ENCODE measurements at places on chromosomes 2 and 18.

- DNase-seq, result no peak
These were observed 11.5 kb downstream of the TEX44 start for GRCh38 chr2:231604101-231604684.

GRCh38 chr2:200279857-200280256 lies 26.6 kb upstream of the SPATS2L start:
- DNase-seq, result no peak

DNA sequence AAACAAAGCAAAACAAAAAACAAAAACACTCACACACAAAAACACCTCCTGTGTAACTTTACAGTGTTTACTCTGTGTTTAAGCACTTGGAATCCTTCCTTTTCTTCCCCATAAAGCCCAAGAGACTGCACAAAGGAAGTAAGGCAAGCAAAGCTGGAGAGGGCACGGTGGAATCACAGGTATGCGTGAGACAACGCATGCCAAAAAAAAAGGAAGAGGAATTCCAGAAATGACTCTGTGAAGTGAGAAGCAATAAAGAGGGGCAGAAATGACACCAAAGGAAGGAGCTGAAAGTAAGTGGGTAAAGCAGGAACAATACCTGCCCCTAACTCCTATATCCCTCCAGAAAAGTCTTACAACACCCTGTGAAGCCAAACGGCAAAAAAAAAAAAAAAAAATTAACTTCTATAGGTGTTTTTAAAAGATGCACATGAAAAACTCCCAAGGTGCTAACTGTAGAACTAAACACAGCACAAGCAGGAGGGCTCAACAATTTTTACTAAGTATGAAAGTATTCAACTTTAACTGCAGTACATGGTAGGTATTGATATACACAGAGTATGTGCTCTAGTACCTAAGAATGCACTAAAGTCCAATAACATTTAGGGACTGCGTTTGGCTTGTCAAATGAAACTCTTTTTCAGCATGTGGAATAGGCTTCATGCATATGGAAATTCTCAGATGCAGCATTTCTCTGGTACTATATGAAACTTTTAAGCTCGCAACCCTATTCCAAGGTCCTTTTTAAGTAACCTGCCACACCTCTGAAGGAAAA lies 9.1 kb downstream of the RND3 start:
- no peak for DNase-seq

GRCh38 chr2:161956738-161957137 lies 117.3 kb downstream of the DPP4 start:
- no peak for DNase-seq

GRCh38 chr2:30341500-30342267 lies 105.4 kb upstream of the LCLAT1 start:
- no peak for DNase-seq

DNA sequence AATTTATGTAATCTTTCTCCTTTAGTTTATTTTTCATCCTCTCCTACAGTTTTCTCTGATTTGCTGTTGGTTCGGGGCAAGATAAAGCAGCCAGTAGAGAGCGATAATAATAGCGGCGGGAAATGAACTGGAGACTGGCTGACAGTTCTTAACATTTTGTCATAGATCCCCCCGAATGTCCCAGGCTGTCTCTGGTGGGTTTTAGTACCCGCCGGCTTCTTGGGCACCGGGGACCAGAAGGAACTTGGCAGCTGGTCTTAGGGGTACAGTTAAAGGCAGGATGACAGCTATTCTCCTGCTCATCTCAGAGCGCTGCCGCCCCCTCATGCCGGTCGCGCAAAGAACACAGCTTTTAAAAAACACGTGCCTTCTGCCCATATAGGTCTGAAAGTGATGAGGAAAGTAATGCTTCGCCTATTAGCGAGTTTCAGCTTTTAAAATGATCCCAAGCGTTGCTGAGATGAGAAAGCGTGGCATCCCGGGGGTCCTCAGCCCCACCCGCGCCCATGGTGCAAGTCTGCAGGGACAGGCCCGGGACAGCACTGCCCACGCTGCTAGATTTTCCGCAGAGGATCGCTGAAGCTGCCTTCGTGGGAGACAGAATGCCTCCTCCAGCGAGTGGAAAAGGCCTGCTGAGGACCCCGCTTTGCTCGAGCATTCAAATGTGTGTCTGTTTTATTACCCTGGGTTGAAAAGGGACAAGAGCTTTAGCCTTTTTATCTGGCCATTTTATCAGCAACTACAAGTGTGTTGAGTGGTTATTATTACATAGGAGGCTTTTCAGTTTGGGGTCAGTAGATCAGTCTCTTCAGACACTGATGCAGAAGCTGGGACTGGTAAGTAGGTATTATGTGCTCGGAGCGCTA lies 3.8 kb downstream of the ONECUT2 start:
- no peak for DNase-seq

DNA sequence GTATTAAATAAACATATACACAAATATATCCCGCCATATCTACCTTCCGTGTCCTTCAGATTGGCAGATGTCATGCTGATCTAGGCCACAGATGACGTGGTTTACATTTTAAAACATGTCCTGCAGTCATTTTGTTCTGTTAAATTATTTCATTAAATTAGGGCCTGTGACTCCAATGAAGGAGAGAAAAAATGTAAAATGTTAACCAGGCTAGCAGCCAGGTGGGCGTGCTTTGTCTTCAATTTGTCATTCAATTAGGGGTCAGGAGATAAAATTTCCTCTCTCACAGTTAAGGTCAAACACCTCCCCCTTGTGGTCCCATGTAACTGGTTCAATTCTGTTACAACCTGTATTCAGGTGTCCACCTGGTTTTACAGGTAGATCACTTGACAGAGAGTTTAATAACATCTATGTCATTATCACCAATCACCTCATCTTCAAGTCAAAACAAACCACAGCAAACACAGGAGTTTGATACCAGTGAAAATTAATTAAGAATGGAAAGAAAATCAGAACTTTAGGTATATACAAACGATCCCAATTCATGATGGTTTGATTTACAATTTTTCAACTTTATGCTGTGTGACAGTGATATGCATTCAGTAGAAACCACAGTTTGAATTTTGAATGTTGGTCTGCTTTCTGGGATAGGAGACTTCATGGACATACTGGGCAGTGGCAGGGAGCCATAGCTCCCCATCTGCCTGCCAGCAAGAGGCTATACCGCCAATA lies 339.4 kb downstream of the CMPK2 start:
- DNase-seq, result no peak

DNA sequence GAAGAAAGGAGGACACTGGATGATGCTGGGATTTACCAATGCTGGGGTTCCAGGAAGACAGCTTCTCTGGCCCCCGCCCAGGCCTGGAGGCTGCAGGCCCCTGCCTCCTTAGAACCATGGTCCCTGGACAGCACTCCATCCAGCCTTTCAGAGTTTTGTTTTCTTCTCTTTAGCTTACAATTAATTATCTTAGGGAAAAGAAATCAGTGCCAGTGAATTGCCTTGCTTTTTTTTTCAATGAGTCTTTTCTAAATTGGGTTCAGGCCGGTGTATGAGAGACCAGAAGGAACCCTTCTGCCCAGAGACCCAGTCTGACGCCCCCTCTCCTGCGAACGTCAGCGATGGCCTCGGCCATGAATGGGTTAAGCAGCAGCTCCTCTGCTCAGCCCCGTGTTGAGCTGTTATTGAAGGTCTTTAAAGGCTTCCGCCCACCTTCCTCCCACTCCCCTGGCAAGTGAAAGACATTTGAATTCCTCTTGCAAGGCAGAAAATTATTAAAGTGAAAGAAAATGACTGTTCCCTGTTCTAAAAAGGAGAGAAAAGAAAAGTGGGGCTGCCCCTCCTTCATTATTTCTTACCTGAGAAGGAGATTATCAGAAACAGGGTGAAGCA lies 65.7 kb upstream of the CHMP1B start:
- DNase-seq, result no peak

DNA sequence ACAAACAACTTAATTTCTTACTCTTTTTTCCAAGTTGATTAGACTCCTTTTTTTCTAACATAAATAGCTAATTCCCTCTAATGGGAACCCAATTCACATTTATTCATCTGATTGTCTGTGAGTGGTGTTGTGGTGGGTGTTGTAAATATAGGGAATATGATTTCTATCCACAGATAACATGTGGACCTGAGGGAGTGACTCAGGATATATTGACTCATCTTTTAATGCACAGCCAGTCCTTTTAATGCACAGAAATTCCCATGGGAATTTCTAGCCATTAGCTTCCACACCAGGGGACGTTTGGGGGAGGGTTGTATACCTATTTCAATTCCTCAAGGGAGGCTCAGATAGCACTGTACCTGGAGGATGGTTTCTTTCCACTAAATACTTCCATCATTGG lies 1339.6 kb upstream of the LRRTM1 start:
- DNase-seq, result no peak

- DNase-seq, result no peak
These were observed 243.8 kb downstream of the FAM210A start for GRCh38 chr18:13482618-13482945.

GRCh38 chr2:74876081-74876886 lies 42.4 kb downstream of the HK2 start:
- DNase-seq, result peak; percentile 57
